ENCODE measurements at places on chromosomes 4 and X.

DNA sequence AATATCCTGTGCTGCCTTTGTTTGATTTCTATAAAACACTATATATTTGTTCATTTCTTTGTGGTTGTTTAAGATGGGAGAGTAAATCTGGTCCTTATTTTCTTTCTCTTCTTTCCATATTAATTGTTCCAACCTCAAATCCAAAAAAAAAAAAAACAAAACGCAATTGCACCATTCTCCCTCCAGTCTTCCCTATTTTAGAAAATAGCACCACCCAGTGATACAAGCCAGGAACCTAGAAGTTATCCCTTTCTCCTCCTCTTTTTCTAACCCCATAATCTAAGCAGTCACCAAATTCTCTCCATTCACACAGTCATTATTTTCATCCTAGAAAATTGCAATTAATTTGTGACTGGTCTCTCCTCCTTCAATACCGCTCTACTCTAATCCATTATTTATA lies 107.8 kb downstream of the GABRA3 start:
- DNase-seq, result no peak

DNA sequence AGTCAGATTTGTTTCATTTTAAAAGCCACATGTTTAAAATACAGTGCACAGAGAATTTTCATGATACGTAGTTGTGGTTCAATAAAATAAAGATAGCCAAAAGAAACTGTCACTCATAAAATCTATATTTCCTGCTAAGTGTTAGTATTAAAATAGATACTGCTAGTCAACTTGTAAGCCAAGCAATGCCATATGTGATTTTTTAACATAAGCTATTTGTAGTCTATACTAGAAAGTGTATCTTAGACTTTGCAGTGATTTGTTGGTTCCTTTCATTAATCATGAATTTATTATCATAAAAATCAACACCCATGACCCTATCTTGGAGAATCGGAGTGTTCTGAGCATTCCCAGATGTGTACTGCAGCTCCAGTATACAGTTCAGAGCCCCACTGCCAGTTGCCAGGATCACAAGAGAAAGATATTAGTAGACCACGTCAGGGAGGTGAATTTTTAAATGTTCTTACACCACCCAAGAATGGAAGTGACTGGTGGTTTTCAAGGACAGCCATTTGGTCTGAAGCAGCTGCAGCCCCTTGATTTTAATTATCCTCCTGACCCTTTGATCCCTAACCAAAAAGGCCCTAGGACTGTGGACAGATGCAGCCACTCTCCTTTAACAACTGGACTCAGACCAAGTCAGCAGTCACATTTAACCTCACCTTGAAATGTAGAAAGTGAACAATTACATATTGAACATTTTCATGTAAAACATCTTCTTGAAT lies 163.1 kb downstream of the PALLD start:
- DNase-seq, result no peak

GRCh38 chr4:159778298-159778697 lies 675.4 kb downstream of the RAPGEF2 start:
- DNase-seq, result no peak

- no peak for DNase-seq
Observed at GRCh38 chr4:7361280-7361895, 73.3 kb downstream of the PSAPL1 start.

DNA sequence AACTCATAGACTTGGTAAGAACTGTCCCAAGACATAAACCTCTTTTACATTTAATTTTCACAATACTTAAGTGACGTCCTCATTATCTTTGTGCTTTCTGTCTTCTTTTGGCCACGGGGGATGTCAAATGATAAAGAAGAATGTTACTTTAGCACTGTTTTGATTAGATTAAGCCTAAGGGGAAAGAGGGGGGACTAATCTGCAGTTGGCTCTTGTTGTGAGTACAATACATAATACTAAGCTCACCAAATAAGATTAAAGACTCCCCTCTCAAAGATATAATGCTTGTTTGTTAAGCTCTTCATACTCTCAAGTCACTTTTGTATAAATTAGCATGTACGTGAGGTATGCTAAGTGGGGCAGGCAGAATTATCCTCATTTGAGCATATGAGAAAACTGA lies 36.5 kb downstream of the OCRL start:
- no peak for DNase-seq

GRCh38 chrX:10582215-10582733 lies 38.1 kb downstream of the MID1 start:
- DNase-seq, result no peak

DNA sequence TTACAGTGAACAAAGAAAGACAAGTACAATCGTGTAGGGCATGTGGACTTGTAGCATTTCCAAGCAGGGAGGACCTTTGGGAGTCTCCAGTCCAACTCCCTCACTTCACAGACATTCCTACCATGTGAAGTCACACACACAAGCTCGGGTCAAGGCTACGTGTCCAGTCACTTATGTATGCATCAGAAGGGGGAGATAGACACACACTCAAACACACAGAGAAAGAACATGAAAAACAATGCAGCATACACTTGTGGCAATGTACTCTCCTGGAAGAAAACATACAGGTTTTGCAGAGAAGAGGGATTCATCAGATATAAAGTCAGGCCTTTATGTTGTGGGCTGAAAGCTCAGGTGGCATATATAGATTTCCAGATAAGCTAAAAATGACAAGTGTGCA lies 136.1 kb upstream of the MID1 start:
- no peak for DNase-seq

DNA sequence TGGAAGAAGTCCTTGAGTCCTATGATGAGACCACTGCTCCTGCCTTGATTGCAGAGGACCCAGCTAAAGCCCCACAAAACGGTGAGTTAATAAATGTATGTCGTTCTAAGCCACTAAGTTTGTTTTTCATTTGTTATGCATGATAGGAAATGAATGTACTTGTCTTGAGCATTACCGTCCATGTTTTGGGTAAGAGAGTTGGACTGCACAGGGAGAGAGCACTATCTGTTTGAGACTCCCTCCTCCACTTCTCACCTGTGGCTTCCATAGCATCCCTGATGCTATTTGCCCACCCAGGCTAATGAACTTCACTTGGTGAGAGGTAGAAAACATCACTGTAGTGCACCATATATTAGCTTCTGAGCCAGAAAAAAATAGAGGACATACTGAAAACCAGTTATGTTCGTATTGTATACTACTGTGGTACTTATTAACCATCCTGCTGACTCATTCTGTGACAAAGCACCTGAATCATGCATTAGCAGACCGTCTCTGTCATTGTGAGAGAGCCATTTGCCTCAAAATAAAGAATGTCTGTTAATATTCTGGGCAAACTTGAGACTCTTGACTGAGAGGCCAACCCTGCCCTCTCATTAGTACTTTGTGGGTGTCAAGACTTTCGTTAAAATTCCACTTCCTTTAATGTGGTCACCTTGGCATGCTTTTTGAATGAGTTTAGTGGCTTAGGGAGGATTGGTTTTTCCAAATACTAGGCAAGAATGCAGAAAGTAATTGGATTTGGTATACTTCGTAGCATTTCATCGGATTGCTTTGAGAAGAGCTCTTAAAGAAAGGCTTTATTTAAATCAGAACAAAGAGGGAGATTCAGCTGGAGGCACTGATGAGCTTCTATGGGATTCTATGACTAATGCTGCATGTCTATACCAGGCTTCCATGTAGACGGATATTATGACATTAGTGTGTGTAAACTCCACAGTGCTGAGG lies 99.3 kb upstream of the GRPR start:
- DNase-seq, result no peak

- no peak for DNase-seq
Observed at GRCh38 chr4:48222491-48222890, 47.1 kb downstream of the TEC start.

GRCh38 chr4:153571006-153571545 lies 104.9 kb downstream of the TMEM131L start:
- no peak for DNase-seq

- DNase-seq, result no peak
Observed at GRCh38 chr4:29538889-29539646, 1181.1 kb upstream of the PCDH7 start.

DNA sequence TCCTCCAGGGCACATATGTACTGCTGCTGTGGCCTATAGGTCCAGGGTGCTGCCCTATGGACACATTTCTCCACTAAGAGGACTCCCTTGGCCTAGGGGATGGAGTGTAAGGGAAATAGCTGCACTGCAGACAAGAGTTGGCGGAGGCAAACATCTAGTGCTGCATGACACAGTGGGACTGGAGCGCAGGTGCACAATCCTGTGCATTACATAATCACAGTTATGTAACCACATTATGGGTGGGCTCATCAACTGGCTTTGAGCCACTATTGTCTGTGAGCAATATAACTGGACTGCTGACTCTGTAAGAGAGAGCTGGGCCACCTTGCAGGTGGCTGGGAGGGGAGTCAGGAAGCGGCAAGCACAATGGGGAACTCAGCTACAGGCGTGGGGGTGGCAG lies 3.2 kb upstream of the TIGD2 start:
- DNase-seq, result no peak

- no peak for DNase-seq
Observed at GRCh38 chrX:122113376-122113775, 1066.0 kb downstream of the GLUD2 start.

DNA sequence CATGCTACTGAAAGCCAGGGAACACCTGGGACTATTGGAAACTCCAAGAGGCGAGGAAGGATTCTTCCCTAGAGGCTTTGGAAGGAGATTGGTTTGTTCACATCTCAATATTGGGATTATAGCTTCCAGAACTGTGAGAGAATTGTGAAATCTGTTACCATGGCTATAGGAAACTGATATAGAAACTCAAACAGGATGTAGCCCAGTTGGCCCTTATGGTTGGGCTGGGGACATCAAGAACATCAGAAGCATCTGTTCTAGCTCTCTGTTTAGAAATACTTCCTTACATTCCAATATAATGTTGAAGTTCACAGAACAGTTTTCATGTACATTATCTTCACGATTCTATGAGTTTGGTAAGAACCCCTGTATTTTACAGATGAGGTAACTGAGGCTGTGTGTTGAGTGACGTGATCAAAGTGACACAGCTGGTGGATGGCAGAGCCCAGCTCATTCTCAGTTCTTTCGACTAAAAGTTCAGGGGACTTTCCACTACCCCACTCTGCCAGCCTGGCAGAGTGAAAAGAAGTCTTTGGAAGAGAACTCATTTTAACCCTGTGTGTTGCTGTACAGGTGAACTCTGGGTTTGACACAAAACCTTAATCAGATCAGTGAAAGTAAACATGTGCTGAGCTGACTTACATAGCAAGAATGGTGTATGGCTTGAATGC lies 183.0 kb downstream of the GBA3 start:
- DNase-seq, result no peak

- no peak for DNase-seq
Observed at GRCh38 chrX:17750436-17750835, 13.1 kb downstream of the SCML1 start.

GRCh38 chrX:4754878-4755604 lies 1041.6 kb upstream of the PRKX start:
- no peak for DNase-seq

- DNase-seq, result no peak
Observed at GRCh38 chrX:143429811-143430210, 87.5 kb downstream of the SPANXN3 start.

DNA sequence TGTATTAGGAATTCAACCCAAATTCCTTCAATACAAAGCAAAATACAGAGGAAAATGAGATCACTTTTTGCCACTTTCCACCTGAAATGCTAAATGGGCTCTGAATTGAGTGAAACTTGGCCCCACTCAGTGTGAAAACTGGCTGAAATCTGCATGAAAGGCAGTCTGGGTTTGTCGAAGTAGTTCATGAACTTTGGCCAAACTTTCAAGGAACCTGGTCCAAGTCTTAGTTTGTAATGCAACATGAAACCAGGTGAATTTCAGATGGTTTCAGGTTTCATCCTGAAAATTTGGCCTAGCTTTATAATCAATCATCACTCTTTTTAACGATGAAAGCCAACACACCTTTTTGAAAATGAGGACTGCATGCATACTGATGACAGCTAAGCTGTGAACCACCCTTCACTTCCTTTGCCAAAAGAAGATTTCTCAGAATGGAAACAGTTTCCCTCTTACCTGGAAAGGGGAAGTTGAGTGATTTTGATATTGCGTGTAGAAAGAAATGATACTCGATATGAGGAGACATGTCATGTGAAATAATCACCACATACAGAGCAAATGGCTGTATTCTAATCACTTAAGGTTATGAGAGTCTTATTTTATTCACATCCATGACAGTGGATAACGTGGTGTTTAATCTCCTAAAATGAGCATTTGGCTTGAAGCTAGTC lies 209.9 kb upstream of the ETNPPL start:
- no peak for DNase-seq

- no peak for DNase-seq
Observed at GRCh38 chrX:144798972-144799371, 448.3 kb upstream of the SPANXN1 start.

DNA sequence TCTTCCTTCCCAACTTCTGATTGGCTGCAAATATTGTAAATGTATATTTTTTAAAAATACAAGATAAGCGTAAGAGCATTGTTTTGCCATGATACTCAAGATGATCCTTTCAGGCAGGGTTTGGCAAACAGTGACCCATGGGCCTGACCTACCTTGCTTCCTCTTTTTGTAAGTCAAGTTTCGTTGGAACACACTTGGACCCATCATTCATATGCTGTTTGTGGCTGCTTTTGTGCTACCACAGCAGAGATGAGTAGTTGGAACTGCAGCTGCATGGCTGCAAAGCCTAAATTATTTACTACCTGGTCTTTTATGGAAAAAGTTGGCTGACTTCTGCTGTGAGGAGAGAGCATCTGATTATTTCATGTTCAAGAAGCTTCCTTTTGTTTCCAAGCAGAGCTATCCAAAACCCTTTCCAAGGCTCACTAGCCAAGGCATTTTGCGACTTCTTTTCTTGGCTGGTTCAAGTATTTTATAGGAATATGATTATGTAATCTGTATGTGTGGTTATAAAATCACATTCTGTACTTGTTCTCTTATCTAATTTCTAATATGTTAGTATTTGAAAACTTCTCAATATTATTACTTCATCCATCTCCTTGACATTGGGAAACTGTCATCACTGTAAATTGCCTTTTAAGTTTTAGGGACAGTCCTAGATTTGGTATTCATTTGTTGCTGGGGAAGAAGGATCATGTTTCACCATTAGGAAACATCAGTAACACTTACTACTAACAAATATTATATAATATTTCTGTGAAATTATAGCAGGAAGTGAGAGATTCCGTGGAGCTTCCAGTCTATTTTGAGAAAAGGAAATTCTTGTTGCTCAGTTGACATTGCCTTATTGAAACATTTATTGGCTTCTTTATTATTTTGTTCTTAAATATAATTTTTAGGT lies 109.2 kb downstream of the ARHGAP10 start:
- no peak for DNase-seq

- no peak for DNase-seq
Observed at GRCh38 chr4:83139514-83140156, 25.1 kb upstream of the PLAC8 start.

- DNase-seq, result no peak
Observed at GRCh38 chrX:32280921-32281320, 930.4 kb downstream of the DMD start.

DNA sequence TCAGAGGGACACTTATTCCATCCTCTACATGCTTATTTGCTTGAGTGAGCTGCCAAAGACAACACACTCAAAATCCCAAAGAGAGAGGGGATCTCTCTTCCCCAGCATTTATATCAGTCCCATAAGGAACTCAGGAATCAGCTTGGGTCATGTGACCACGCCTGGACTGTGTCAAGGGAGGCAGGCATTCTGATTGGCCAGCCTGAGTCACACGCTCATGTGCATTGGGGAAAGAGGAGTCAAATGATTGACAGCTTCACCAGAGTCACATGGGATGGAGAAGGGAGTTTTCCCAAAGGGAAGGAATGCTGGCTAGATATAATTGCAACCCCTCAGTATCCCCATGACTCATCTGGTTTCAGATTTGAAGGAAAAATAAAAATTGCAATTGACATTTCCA lies 49.0 kb downstream of the RWDD4 start:
- no peak for DNase-seq

- DNase-seq, result no peak
Observed at GRCh38 chrX:41468647-41469323, 21.6 kb downstream of the NYX start.

All from GDM1 (cell line).